GM04503 (cell line): ENCODE measurements at places on chromosomes 2 and 18.

DNA sequence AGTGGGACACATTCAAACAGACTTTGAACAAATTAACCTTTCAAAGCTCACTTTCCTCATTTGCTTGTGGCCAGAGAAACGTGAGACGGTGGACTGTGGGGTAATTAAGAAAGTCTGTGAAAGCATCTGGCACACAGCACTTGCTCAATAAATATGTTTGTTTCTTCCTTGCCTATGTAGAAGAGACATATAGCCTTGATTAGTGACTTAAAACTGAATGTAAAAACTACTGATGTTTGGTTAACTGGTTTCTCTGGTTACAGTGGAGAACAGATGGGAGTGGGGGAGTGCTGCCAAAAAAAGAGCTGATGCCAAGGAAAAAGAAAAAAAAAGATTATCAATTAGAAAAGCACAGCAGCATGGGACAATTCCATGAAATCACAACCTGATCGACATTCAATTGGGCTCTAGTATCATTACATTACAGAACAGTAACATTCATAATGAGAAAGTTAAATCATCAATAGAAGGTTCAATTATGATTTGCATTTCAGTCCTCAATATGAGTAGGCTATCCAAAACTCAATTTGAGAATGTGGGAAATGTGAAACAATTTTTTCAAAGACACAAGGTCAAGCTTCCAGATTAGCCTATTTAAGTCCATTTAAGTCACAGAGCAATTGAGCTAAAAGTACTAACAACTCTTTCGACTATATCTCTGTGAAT lies 14.7 kb downstream of the CUL3 start:
- no peak for DNase-seq

DNA sequence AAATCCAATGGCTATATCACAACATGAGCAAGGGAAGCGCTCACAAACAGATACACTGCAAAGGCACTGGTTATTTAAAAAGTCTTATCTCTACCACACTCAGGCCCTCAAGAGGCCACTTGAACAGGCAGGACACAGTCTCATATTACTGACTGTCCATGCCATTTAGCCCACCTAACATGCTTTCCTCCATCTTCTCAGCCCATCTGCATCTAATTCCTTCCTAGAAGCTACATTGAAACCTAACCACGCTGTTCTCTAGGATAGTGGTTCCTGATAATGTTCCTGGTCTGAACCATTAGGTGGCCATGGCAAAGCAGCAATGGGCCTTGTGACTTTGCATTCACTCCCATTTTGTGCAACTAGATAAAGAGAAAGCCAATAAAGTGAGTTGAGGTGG lies 22.5 kb upstream of the NEB start:
- DNase-seq, result no peak

- DNase-seq, result no peak
Observed at GRCh38 chr2:67242456-67242855, 154.7 kb upstream of the ETAA1 start.

- no peak for DNase-seq
Observed at GRCh38 chr18:59961070-59961469, 61.3 kb downstream of the PMAIP1 start.

DNA sequence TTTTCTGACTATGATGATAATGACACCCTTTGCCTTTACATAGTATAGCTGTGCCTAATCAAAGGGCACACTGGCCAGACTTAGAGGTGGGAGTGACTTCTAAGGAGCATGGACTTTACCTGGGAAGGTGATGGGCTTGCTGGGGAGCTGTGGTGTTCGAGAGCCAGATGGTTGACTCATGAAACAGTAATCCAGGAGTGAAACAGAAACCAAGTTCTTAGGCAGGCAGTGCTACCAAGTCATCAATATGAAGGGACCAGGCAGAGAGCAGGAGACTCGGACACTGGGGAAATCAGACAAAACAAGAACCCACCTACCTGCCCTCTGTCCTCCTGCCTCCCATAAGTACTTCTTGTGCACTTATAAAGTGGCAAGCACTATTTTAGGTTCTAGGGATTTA lies 430.4 kb downstream of the DLGAP1 start:
- no peak for DNase-seq

GRCh38 chr2:135002836-135003235 lies 44.4 kb downstream of the MAP3K19 start:
- no peak for DNase-seq

- no peak for DNase-seq
Observed at GRCh38 chr2:166518634-166519390, 24.8 kb upstream of the SCN7A start.

GRCh38 chr18:78934551-78935225 lies 44.9 kb upstream of the SALL3 start:
- no peak for DNase-seq

DNA sequence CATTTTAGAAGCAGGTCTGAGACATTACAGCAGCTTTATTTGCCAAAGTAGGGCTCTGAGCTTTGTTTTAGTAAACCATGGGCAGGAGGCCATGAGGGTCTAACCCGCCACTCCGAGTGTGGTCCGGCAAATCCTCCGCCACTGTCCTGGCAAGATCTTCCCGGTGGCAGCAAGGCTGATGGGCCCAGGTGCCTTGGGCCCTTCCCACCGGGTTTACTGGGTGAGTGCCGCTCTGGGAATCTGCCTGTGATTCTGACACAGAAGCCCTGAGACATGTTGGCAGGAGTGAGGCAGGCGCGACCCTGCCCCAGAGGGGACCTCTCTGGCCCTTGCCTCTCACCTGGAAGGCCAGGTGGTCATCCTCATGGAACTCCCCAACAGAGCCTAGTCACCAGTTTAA lies 29.9 kb downstream of the MTERF4 start:
- DNase-seq, result no peak

DNA sequence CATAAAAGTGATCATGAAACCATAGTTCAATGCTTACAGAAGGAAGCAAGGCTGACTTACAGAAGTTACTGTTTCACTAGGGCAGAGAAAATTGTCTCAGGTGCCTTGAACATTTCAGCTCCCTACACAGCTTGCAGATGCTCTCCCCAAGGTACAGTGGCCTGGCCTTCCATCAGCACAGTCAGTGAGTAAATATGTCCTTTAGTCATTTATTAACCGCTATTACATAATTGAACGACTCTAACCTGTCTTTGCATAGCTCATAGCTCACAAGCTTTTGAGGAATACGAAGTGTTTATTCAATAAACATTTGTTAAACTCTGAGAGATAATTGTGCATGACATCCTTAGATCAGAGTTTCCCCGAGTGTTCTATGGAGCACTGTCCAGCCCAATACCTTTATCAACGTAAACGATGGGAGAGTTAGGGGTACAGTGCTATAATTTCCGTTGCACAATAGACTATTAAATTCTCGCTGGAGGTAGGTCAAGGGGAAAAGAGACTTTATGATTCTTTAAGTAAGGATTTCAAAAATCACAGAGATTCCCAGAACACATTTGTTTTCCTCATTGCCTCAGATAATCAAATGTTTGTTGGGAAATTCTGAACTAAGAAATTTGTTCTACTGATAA lies 677.8 kb downstream of the TSN start:
- DNase-seq, result no peak

- DNase-seq, result no peak
Observed at GRCh38 chr2:228066126-228066798, 115.2 kb downstream of the SPHKAP start.

GRCh38 chr18:32802591-32803451 lies 30.0 kb upstream of the KLHL14 start:
- no peak for DNase-seq
